ENCODE measurements at places on chromosomes 3 and 15.

- DNase-seq = no peak
These were observed 56.4 kb downstream of the CRYGS start for GRCh38 chr3:186487819-186488218.

GRCh38 chr3:185059766-185060165, 93.1 kb downstream of the C3orf70 start:
- no peak for DNase-seq

GRCh38 chr3:15160662-15161061, 45.4 kb upstream of the CAPN7 start:
- no peak for DNase-seq

DNA sequence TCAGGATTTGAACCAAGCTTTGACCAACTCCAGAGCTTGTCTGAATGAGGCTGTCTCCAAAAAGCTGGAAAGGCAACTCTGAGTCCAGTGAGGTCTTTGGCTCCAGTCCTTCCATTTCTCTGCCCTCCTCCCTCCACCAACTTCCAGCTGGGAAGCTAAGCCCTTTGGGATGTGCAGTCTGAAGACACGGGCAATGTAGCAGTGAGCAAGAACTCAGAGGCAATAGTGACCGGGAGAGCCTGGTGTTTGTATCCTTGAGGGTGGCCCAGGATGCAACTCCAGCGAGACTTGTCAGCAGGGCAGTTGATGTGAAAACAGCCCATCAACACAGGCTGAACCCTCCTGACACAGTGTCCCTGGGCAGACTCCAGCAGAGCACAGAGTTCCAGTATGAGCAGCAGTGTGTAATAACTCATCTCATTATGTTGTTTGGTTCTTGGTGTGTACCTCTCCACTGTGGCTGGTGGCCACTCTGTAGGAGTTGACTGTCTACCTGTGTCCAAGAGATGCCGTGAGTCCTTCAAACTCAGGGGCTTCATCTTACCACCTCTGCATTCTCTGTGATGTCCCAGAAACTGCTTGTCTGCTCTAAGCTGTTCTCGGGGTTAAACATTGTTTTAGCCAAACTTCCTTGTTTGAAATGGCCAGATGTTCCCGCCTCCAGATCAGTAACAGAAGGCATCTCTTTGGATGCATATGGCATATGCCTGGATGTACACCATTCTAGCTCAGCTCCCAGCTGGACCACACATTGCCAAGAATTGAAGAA, 6.6 kb downstream of the CDCP1 start:
- DNase-seq = no peak

GRCh38 chr3:73710340-73710739, 85.6 kb upstream of the PDZRN3 start:
- no peak for DNase-seq

DNA sequence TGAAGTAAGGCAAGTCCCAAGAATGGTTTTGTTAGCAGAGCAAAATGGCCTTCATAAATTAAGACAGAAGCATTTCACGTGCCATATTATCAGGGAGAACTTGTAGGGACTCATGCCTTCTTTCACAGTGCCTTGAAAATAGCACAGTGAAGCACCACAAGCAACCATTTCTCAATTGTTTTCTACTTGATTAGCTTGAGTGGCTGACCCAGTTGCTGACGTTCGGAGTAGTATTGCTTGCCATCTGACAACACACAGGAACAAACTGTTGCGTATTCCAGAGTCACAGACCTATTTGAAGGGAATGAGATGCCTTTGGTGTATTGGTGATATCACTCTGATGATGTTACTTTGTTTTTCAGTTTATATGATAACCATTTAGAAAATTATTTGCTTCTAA, 3.0 kb upstream of the C3orf52 start:
- DNase-seq = no peak

DNA sequence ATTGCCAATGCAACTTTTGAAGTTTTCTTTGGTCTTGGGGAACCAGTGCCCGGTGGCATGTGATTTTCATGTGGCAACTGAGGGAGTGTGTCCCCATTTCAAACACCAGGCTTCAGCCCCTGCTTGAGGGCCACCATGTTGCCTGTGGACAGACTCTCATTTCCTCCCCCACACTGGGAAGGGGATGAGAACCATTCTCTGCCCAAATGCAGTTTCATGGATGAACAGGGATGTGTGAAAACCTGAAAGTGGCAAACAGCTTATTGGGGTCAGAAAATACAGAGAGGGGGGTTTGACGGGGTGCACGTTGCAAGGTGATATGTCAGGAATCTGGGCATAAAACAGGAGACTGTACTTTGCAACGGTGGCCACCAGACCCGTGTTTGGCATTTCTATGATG, 6.3 kb downstream of the FAM107A start:
- DNase-seq = no peak

DNA sequence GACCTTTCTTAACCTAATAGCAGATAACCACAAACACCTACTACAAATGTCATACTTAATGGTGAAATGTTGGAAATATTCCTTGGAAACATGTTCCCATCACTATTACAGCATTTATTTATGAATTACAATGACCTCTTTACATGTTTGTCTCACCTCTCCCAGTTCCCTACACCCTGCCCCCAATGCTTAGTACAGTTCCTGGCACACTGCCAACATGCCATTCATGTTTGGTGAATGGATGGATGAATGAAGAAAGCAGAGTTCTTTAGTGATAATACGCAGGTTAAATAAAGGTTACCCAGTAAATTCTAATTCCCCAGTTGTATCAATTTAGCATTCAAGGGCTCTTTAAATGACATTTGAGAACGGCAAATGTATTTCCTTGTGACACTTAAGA, 259.9 kb upstream of the ATP11B start:
- DNase-seq = no peak

DNA sequence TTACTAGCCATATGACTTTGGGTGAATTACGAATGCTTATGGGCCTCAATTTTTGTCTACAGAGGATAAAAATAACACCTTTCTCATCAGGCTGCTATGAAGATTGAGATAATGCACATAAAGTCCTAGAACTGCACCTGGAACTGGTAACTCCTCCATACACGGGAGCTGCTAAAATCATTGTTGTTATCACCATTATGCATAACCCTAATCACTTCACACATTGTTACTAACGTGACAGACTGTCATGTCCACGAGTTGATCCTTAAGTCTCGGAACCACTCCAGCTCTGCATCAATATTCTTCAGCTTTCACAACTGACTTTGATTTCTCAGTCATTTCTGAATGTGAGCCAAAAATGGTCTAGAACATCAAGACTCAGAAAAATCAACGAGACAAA, 64.1 kb downstream of the RFTN1 start:
- DNase-seq = no peak

DNA sequence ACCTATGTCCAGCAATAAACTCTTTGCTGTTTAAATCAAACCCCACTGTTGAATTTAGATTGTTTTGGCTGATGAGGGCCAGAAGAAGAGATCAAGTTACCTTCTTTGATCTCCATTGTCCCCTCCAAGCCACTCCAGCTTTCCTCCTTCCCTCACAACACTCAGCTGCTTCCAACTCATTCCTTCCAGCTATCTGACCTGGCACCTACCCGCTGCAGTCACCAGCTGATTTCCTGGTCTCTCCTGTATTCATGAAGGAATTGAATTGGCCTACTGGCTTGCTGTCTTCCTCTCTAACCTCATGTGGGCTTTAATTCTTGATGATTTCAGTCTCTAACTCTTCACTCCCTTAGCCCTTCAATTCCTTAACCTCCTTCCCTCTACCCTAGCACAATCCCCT, 40.8 kb upstream of the ABHD17C start:
- no peak for DNase-seq

DNA sequence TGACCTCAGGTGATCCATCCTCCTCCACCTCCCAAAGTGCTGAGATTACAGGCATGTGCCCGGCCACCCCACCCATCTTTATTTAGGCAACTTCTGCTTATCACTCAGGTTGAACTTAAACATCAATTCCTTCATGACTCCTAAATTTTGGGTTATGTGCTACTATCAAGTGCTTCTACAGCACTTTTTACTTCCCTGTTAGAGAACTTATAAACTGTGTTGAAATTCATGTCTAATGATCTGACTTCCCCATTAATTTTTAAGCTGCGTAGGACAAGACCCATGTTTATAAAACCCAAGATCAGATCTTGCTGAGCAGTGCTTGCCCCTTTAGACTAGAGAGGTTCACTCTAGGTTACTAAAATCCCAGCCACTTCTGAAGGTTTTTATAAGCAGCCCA, 266.2 kb upstream of the TPRG1 start:
- DNase-seq = no peak

GRCh38 chr3:113454057-113454456, 12.8 kb upstream of the CFAP44 start:
- no peak for DNase-seq

DNA sequence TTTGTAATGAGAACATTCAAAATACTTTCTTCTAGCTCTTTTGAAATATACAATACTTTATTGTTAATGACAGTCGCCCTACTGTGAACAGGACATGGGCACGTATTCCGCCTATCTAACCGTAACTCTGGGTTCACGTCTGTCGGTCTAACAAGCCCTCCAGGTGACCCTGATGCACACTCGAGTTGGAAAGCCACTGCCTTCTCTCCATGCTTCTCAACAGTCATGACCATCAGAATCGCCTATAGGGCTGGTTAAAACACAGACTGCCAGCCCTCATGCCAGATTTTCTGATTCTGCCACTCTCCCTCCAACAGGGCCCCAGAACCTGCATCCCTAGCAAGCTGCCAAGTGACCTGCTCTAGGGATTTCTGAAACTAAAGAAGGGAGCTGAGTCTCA, 140.2 kb downstream of the FOXP1 start:
- DNase-seq = no peak

GRCh38 chr3:120762615-120763014, 20.1 kb downstream of the GTF2E1 start:
- no peak for DNase-seq

DNA sequence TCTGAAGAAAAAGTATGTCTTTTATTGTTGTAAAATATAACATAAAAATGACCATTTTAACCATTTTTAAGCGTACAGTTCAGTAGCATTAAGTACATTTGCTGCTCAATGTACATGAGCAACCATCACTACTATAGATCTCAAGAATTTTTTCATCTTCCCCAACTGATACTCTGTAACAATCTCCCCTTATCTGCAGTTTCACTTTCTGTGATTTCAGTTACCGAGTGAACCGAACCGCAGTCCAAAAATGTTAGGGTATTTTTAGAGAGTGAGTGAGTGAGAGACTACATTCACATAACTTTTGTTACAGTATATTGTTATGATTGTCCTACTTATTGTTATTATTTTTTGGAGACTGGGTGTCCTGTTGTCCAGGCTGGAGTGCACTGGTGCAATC, 9.0 kb upstream of the SLC25A26 start:
- DNase-seq = no peak

- DNase-seq = no peak
These were observed 113.2 kb downstream of the PTPRG start for GRCh38 chr3:61674596-61674995.

GRCh38 chr3:46892285-46893145, 15.0 kb downstream of the PTH1R start:
- no peak for DNase-seq

DNA sequence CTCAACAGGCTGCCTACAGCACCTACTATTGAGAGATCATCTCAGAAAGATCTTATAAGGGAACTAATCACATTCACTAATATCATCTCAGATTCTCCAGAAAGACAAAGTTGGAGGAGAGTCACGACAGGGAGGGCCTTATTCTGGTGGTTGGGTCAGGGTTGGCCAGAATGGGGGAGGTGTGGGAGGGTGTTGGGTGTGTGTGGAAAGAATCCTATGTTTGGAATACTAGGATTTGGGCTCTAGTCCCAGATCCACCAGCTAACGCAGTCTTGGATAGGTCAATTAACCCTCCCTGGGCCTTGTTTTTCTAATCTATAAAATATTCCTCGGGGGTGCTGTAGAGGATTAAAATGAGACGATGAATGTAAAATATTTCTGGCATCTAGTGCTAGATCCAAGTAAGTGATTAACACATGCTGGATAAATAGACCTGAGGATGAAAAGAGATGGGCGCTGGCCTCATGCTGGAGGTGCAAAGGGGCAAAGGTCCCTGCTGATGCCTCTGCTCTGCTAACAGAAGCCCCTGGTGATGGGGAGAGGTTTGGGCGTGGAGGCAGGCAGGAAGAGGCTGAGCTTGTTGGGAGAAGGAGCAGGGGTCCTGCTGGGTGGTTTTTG, 67.6 kb upstream of the ETV5 start:
- no peak for DNase-seq

DNA sequence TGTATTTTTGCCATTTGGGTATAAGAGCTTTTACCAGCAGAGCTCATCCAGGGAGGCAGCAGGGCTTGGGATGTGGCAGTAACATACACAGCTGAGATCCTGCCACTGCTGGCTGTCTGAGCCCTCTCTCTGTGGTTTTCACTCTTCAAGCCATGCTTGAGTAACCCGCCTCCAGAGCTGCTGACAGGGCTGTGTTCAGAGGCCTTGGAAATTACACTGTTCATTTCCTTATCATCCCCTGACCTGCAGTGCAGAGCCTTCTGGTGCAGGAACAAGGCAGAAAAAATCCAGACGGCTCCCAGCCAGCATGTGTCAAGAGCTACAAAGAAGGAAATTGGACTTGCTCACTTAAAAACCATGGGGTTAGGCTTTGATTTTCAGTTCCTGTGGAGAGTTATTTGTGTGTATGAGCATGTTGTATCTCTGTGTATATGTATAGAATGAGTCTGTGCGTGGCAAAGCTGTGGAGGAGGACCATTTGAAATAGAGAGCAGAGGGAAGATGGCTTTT, 47.0 kb downstream of the ZNF609 start:
- DNase-seq = no peak

Measured in stimulated activated CD4-positive, alpha-beta T cell treated with anti-CD3 and anti-CD28 coated beads, Interleukin-1b, Interleukin-23, amount 100 ng/mL, for 1 hour (primary cell).